ENCODE measurements at places on chromosomes 7 and 10. TPM values are rescaled to one million over a fixed set of nuclear protein-coding genes. Genes with fewer than 3 reads are reported as not detected.

LCOR gene
- total RNA-seq: 91.7 TPM

PPP1R17 gene
- not detected for total RNA-seq

STEAP1B gene
- 3.2 TPM for total RNA-seq

LIPJ gene
- total RNA-seq: 0.26 TPM

PIK3AP1 gene
- total RNA-seq: 6.6 TPM

STARD3NL gene
- total RNA-seq: 56.5 TPM

SEMA3D gene
- 102 TPM for total RNA-seq

KAZALD1 gene
- total RNA-seq: 27.0 TPM

TAS2R5 gene
- 6.5 TPM for total RNA-seq

OPALIN gene
- total RNA-seq: not detected

CPED1 gene
- total RNA-seq: 78.4 TPM

FAM180A gene
- total RNA-seq: 0.63 TPM

HOXA11 gene
- total RNA-seq: 9.3 TPM

Measured in urinary bladder (tissue), 4 donors.